ENCODE measurements at places on chromosomes 4 and X.

DNA sequence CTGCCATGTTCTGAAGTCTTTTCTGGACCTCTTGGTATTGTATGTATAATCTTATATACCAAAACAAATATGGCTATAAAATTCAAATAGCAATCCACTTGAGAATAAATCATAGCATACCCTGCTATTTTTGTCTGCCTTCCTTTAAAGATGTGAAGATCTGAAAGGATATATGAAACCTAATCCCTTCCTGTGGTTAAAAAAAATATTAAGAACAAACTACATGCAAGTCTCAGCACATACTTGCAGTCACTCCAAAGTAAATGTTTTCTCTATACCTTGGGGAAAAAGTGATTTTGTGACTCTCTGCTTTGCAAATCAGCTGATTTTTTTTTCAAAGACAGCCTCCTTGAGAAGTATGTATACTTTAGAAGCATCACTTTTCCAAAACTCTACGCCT is 322.9 kb downstream of the ANKRD50 start:
- no peak for DNase-seq

DNA sequence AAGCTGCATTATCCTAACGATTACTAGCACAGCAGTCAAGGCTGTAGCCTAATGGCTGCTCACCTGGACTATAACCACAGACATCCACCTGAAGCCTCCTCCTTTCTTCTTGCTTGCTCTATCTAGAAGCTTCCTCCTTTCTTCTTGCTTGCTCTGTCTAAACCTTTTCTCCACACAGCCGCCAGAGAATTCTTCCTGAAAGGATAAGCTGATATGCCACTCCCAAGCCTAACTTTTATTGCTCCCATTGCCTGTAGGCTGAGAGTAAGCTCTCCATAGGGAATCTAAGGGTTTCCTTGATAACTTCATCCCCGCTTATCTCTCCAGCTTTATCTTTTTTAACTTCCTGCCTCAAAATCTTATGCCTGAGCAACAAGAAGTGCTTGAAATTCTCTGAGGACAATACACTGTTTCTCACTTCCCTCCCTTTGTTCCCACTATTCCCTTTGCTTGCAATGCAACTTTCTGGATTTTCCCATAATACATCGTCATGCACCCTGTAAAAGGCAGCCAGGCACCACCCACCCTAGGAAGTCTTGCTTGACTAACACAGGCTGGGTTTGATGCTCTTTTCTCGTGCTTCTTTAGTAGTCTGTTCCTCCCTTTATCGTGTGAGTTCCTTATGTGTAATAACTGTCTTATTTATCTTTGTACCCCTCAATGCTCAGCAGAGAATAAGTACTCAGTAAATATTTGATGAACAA is 1.4 kb upstream of the LRIT3 start:
- no peak for DNase-seq

GRCh38 chr4:183825346-183825745 is 79.8 kb upstream of the STOX2 start:
- no peak for DNase-seq

GRCh38 chrX:23509256-23509655 is 158.0 kb upstream of the PRDX4 start:
- DNase-seq, result no peak

Data from NB4 (cell line).